Effector memory CD8-positive, alpha-beta T cell (primary cell): ENCODE measurements at places on chromosomes 2 and 18.

- peaks cover 62% of the 10 kb centered on the region for H3K27me3 ChIP-seq
- no peaks in the 10 kb centered on the region for H3K4me1 ChIP-seq
- DNase-seq: no peak
- no peaks in the 10 kb centered on the region for H3K36me3 ChIP-seq
- no peak overlapping the region for H3K4me3 ChIP-seq
Observed at GRCh38 chr2:176421297-176422050, 152.2 kb downstream of the MTX2 start.

DNA sequence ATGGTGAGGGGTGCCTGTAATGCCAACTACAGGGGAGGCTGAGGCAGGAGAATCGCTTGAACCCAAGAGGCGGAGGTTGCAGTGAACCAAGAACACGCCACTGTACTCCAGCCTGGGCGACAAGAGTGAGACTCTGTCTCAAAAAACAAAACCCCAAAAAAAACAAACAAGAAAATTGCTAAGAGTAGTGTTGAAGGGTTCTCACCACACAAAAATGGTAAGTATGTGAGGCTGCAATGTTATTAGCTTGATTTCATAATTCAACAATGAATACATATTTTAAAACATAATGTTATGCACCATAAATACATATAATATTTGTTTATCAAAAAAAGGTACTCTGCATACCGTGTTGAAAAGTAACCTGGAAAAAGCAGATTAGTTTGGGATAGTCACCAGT lies 45.8 kb downstream of the PSMG2 start:
- peaks cover 12% of the 10 kb centered on the region for H3K4me1 ChIP-seq
- no peak overlapping the region for H3K4me3 ChIP-seq
- H3K27me3 ChIP-seq: peaks cover 8% of the 10 kb centered on the region
- no peak for DNase-seq
- peaks cover 2% of the 10 kb centered on the region for H3K36me3 ChIP-seq
- H3K27ac ChIP-seq: peak overlapping the region; percentile 14

GRCh38 chr2:237315829-237316225 lies 98.1 kb downstream of the COL6A3 start:
- H3K36me3 ChIP-seq: no peaks in the 10 kb centered on the region
- H3K27me3 ChIP-seq: peaks cover 72% of the 10 kb centered on the region
- DNase-seq: no peak

- no peaks in the 10 kb centered on the region for H3K36me3 ChIP-seq
- H3K27ac ChIP-seq: no peak overlapping the region
- no peak for DNase-seq
- H3K27me3 ChIP-seq: no peaks in the 10 kb centered on the region
Observed at GRCh38 chr2:220509096-220509757, 881.8 kb downstream of the SLC4A3 start.

DNA sequence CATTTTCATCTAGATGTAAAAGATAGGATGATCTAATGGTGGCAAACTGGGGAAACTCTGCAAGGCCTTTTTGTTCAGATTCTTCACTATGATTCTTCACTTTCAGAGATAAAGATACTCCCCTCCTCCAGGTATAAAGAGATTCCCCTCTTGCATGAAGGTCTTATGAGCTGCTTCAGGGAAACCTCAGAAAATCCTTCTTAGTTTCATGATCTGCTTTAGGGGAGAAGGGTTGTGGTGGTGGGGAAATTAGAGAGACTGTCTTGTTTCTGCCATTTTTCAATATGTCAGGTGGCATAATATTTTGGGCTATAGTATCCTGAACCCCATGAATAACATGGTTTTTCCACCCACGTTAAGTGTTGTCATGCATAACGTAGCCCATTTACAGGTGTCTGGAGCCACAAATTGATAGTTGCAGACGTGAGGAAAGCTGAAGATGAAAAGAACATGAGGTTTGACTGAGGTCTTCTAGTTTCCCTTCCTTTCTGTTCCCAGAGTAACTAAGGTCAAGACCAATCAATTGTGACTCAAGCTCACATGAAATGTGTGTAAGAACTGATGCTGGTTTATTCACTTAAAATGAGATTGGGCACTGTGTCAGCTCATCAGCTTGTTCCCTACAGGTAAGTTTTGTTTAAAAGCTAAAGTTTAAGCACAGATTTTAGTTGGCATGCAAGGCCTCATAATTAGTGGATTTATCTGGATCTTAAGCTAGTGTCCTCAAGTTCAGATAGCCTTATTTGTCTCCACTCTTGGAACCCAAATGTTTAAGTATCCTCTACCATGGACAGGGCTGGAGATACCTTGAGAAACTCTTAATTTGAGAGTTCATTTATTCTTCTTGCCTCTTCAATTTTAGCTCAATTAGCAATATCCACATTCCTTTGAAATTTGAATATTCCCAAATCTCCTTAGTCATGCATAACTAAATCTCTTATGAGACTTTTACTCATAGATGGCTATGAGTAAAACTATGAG lies 304.5 kb upstream of the FANCL start:
- H3K4me1 ChIP-seq: no peaks in the 10 kb centered on the region
- H3K27me3 ChIP-seq: peaks cover 5% of the 10 kb centered on the region
- no peaks in the 10 kb centered on the region for H3K36me3 ChIP-seq
- H3K27ac ChIP-seq: no peak overlapping the region
- no peak overlapping the region for H3K4me3 ChIP-seq

- H3K36me3 ChIP-seq: no peaks in the 10 kb centered on the region
- no peak overlapping the region for H3K27ac ChIP-seq
- H3K4me3 ChIP-seq: no peak overlapping the region
- DNase-seq: no peak
- no peaks in the 10 kb centered on the region for H3K4me1 ChIP-seq
- H3K27me3 ChIP-seq: peaks cover 52% of the 10 kb centered on the region
Observed at GRCh38 chr18:10055125-10055750, 141.4 kb downstream of the VAPA start.

GRCh38 chr18:8799001-8799400 lies 93.6 kb downstream of the MTCL1 start:
- H3K27ac ChIP-seq: no peak overlapping the region
- no peaks in the 10 kb centered on the region for H3K4me1 ChIP-seq
- H3K4me3 ChIP-seq: no peak overlapping the region
- no peaks in the 10 kb centered on the region for H3K36me3 ChIP-seq

DNA sequence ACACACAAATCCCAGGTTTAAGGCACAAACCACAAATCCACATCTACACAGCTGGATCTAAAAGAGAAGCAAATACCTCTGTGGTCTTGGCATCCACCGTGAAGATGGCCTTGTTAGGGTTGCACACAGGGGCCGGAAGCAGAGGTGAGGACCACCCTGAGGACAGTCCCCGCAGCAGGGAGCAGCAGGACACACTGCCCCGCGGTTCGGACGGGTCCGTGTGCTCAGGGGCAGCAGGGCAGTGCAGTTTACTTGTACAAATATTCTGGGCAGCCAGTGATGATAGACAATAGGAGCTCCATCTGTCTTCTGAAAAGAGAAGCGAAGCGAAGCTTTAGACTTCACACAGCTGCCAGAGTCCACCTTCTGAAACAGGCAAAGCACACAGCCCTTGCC lies 8.8 kb downstream of the PASK start:
- DNase-seq: no peak
- no peaks in the 10 kb centered on the region for H3K4me1 ChIP-seq
- peaks cover 3% of the 10 kb centered on the region for H3K36me3 ChIP-seq
- H3K27ac ChIP-seq: no peak overlapping the region
- H3K4me3 ChIP-seq: no peak overlapping the region

DNA sequence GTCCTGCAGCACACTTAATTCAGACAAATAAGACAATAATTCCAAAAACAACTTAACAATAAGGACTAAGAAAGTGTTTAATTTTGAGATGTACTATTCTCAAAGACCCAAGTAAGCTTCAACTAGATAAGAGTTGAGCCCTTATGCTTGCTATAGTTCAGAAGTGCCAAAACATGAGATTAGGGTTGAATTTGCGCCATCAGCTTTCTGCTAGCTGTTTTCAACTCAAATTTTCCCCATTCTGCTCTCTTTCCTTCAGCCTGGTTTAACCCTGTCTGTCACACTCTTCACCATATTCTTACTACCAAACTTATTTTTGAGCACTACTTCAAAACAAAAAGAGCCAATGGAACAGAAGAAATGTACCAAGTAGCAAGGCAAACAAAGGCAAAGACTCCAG lies 4.1 kb downstream of the NFE2L2 start:
- peak overlapping the region; percentile 26 for H3K27ac ChIP-seq
- peaks cover 39% of the 10 kb centered on the region for H3K36me3 ChIP-seq
- no peak for DNase-seq
- peaks cover 49% of the 10 kb centered on the region for H3K4me1 ChIP-seq

- no peak overlapping the region for H3K4me3 ChIP-seq
- DNase-seq: no peak
- no peak overlapping the region for H3K27ac ChIP-seq
- H3K4me1 ChIP-seq: no peaks in the 10 kb centered on the region
- peaks cover 24% of the 10 kb centered on the region for H3K27me3 ChIP-seq
Observed at GRCh38 chr2:54341656-54342055, 85.6 kb upstream of the TSPYL6 start.

DNA sequence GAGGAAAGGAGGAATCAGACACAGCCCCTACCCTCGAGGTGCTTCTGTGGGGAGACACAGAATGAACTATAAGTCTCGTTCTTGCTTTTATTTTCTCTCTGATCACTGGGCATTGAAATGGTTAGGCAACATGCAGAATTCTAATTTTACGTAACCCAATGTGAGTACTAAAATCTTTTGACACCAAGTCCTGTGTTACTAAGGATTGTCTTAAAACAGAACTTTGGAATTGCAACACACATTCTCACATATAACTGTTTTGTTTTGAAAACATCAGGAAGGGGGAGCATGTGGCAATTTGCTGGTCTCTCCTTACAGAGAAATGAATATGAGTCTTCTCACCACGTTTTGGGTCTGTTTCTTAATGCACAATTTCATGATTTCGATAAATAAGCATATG lies 23.6 kb upstream of the SULT1C4 start:
- peaks cover 17% of the 10 kb centered on the region for H3K27me3 ChIP-seq
- no peak overlapping the region for H3K4me3 ChIP-seq
- H3K36me3 ChIP-seq: no peaks in the 10 kb centered on the region
- DNase-seq: no peak
- H3K4me1 ChIP-seq: no peaks in the 10 kb centered on the region
- H3K27ac ChIP-seq: no peak overlapping the region

DNA sequence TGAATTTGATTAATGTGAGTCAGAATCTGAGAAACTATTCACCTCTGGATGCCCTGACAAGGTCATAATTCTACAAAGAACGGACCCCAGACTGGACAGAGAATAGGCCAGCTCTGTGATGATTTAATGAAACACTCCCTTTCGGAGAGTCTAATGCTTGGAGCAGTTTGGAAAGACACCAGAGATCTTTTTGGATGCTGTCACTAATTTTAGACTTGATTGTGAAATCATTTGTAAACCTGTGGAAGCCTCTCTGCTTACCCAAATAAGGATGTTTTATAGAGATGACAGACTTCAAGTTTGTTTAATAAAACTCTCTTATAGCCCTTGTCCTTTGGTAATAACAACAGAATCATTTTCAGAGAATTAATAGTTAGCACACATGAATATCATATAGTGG lies 83.5 kb downstream of the MYL12B start:
- no peak overlapping the region for H3K4me3 ChIP-seq
- peaks cover 21% of the 10 kb centered on the region for H3K27me3 ChIP-seq
- no peak for DNase-seq
- no peaks in the 10 kb centered on the region for H3K36me3 ChIP-seq
- no peak overlapping the region for H3K27ac ChIP-seq
- H3K4me1 ChIP-seq: no peaks in the 10 kb centered on the region

- no peak overlapping the region for H3K27ac ChIP-seq
- peaks cover 2% of the 10 kb centered on the region for H3K36me3 ChIP-seq
- H3K4me1 ChIP-seq: no peaks in the 10 kb centered on the region
- no peak for DNase-seq
Observed at GRCh38 chr2:144156736-144157640, 362.9 kb downstream of the ZEB2 start.

GRCh38 chr2:197248623-197249022 lies 62.0 kb downstream of the ANKRD44 start:
- H3K4me3 ChIP-seq: peak overlapping the region; percentile 65
